Stimulated activated CD4-positive, alpha-beta T cell treated with anti-CD3 and anti-CD28 coated beads, Interleukin-12 subunit alpha, Interleukin-12 subunit beta, amount 100 ng/mL, for 24 hours (primary cell): ENCODE measurements at places on chromosomes 13 and 19.

DNA sequence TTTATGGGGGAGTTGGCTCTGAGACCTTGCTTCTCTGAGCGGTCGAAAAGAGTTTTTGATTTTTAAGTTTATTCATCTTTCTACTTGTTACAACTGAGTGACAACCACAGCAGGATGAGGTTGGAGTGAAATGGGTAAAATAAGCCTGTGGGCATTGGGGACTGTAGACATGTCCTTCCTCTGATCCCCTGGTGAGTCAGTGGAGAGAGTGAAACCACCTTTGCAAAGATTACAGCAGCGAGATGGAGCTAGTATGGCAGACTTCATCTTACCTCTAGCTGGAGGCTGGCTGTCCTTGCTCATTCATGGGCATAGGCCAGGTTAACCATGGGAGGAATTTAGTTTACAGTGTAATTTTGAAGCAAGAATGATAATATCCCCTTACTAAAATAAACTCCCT is 30.9 kb upstream of the PSG9 start:
- no peak for DNase-seq

DNA sequence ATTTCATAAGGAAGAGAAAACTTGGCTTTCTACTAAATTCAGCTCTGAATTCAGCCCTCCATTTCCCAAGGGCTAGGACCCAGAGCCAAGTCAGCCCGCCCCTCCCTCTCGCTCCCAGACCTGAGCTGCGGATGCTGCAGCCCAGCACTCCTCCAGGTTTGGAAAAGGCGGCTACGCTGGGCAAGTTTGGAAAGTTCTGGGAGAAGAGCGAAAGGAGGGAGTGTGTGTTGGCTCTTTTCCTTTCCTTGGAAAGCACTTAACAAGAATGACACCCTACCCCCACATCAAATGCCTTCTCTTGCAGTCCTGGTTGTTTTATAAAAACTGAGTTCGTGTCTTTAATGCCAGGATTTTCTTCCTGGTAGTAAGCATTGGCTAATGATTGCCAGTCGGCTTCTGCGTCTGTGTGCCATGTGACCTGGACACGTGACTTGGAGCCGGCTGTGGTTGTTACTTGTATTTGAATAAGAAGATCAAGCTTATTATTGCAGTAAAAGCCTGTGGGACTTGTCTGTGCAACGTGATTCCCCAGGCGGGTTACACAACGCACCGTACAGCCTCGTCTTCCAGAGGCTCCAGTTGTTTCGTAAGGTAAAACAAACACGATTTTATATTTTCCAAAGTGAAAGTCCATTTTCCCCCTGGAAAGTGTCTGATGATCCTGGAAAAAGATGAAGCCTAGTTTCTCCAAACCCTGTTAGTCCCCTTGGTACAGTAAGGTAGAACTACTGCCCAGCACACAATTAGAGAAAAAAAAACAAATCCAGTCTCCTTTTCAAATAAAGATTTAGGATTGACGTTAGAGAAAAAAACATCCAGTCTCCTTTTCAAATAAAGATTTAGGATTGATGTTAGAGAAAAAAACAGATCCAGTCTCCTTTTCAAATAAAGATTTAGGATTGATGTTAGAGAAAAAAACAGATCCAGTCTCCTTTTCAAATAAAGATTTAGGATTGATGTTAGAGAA is 26.8 kb upstream of the UBE2L5 start:
- DNase-seq = peak; percentile 51

- no peak for DNase-seq
These were observed 38.6 kb downstream of the TNFRSF19 start for GRCh38 chr13:23608701-23609413.

DNA sequence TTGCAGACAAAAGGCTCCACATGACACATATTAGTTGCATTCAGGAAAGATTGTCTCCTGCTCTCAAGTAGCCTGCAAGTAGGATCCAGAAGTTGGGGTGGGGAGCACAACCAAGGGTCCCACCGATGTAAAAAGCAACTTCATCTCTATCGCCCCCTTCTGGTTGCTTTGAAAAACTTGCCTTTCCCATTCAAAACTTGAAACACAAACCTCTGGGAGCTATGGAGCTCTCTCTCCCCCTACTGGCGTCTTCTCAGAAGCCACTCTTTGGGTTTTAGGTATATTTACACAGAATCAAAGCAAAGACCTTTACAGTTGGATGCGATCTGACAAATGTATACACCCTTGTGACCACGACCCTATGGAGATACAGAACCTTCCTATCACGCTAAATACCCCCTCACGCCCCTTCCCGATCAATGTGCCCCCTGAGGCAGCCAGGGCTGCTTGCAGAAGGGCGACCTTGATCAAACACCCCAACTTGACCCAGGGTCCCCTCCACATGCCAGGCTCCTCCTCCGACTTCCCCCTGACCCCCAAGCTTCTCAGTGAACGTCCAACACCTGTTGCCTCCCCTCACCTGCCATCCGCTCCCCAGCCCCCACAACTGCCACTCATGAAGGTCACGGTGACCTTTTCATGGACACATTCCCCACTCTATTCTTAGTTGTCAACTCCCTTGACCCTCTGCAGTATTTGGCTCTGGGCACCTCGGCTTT is 10.1 kb downstream of the NOSIP start:
- DNase-seq = peak; percentile 50

GRCh38 chr13:51977625-51978024 is 33.6 kb downstream of the ATP7B start:
- DNase-seq = no peak

- DNase-seq = no peak
These were observed 2.6 kb downstream of the AP1M1 start for GRCh38 chr19:16200038-16201010.

DNA sequence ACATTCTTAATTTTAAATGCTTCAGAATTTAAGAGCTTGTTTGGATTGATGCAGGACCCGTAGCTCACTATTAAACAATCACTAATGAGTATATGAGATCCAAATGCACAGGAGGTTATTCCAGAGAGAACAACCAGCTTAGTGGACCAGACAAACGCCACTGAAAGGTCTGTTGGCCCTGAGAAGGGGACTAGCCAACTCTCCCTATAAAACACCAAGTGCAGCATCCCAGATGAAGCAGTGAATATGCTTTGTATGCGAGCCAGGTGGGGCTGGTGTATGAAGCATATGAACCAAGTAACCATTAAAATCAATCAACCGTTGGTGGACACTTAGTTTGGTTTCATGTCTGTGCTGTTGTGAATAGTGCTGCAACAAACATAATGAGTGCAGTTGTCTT is 9.8 kb upstream of the LILRB1 start:
- DNase-seq = no peak

- no peak for DNase-seq
These were observed 52.7 kb downstream of the TRPM4 start for GRCh38 chr19:49210108-49210900.

DNA sequence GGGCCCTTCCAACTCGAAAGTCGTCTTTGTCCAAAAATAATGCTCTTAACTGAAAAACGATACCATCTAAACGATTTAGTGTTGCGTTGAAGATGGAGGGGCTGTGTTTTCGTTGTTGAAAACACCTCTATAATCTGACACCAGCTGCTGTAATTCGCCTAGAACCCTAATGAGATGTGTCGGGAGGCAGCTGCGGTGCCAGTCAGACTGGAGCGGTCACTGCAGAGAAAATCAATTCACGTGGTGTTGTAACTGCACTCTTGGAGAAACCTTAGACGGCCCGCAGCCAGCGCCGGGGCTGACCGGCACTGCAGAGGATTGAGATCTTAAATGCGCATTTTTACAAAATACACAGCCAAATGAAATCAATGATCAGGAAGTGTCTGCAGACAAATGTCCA is 339.1 kb downstream of the ZNF536 start:
- DNase-seq = no peak

DNA sequence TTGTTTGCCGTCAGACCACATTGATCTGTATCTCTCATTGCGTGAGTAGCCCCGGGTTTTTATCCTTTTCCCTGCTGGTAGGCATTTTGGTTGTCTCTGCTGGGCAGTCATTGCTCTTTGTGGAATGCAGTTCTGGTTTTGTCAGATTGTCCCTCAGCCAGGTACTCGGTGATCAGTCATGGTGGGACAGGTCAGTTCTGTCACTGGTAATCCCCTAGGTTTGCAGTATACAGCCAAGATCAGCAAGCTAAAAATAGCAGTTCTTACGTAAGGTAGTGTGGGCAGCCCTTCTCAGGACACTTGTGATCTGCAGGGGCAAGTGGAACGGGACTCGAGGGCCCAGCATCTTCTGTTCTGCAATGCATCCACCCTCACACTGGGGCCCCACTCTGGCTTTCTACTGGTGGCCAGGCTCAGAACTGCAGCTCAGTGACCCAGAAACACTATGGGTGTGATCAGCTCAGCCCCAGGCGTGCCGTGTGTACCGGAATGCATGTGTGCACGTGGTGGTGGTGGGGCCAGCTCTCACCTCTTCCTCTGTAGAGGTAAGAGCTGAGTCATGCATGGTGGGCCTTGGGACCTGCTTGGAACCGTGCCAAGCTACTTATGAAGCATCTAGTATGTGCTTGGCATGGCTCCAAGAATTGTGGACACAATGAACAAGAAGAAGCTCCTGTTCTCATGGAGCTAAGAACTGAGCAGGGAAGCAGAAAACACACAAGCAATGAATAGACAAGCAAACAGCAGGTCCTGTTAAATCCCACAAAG is 6.3 kb downstream of the PLEKHF1 start:
- peak; percentile 72 for DNase-seq

- DNase-seq = no peak
These were observed 24.0 kb upstream of the ALOX5AP start for GRCh38 chr13:30711375-30711774.

DNA sequence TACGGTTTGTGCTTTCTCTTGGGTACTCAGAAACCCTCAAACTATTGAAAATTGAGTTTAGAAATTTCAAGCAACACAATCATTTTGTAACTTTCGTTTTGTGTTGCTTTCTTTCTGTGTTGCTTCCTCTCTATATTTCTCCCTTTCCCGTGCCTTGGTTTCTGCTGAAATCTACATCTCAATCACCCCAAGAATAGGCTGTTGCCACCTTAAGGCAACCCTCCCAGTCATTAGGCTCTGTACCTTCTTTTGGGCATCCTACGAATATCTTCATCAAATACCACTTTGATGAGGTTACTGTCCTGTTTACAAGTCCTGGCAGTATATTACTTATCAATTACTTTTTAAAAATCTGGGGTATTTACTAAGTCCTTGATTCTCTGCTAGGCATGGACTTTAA is 621.6 kb downstream of the GPC6 start:
- no peak for DNase-seq

DNA sequence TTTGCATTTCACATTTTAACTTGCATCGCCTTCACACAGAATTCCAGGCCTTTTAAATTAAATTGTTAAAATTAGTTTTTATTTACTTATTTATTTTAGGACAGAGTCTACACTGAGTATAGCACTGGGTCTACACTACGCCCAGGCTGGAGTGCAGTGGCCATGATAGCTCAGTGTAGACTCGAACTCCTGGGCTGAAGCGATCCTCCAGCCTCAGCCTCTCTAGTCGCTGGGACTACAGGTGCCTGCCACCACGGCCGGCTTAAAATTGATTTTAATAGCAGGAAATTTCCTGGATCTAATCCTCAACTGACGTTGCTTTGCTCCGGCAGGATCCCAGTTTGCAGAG is 301 bp upstream of the ZNF610 start:
- no peak for DNase-seq

DNA sequence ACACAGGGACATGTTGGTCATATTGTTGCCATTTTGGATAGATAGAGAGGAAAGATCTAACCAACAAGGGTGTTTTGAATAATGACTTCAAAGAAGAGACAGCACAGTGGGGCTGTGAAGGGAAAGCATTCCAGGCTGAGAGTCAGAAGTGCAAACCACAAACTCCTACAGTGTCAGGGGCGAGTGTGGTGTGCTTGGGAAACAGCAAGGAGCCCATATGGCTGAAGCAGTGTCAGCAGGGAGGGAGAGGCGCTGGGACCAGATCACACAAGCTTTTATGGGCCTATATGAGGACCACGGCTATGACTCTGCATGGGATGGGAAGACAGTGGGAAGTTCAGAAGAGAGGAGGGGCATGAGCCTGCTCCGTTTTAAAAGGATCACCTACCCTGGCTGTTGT is 166.4 kb downstream of the MYO16 start:
- DNase-seq = no peak

- no peak for DNase-seq
These were observed 30.1 kb upstream of the OBI1 start for GRCh38 chr13:78689011-78689410.

DNA sequence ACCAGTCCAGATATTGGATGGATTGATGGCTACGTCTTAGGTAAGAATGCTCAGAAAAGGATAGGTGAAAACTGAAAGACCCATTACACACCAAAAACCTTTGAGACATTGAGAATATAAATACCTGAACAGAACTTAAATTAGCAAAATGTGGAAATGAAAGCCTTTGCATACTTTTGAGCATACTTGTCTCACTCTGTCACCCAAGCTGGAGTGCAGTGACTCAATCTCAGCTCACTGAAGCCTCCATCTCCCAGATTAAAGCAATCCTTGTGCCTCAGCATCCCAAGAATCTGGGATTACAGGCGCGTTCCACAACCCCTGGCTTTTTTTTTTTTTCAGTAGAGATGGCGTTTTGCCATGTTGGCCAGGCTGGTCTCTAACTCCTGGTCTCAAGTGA is 695.3 kb downstream of the DACH1 start:
- DNase-seq = no peak

DNA sequence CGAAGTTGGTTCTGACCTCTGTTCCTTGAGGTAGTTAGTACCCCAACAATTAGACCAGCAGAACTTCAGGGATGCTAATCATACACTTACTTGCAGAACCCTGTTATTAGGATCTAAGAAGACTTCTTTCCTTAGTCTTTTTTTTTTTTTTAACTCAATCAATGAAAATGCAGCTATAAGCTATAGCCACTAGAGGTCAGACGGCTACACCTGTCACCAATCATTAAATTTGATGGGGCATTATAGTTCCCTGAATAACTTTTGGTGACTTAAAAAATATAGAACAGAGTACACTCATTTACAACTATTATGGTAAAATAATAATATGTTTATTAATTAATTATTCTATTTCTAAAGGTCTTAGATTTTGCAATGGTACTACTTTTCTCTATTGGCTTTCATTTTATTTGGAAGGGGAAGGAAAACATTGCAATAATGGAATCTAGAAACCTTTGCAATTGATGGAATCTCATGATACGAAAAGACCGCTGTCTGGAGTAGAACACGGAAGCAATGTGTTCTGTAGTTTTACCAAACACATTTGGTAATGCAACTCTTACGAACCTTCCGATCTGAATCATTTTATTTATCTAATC is 483.2 kb downstream of the DIAPH3 start:
- DNase-seq = no peak

DNA sequence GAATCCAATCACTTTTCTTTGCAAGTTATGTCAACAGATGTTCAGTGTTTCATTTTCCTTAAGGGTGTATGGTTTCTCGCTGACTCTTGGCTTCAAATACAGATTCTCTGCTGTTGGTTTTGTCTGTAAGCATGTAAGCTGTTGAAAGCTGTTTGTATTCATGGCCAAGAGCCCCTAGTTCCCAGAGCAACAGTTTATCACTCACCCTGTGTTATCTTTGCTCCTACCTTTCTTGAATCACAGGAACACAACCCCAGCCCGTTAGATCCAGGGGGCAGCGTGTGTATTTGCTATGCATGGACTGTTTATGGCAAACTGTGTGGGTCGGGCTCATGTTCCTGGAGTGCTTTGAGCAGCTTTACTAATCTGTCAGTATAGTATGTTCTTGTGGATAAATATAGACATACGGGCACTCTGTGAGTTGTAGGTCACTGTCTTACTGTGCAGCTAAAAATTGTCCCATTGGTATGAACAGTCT is 28.9 kb downstream of the FRY start:
- no peak for DNase-seq

- no peak for DNase-seq
These were observed 1.9 kb downstream of the NFKBID start for GRCh38 chr19:35898499-35898809.

- DNase-seq = no peak
These were observed 8.0 kb downstream of the KLC3 start for GRCh38 chr19:45348367-45349125.
